Lower lobe of right lung (tissue), 2 donors: ENCODE measurements at places on chromosomes 12 and 14. TPM values are rescaled to one million over a fixed set of nuclear protein-coding genes. Genes with fewer than 3 reads are reported as not detected.

- DNase-seq: no peak
Measured at GRCh38 chr12:99278899-99279298, 368.7 kb upstream of the GARIN6 start.

GRCh38 chr14:90585106-90585505, 188.3 kb downstream of the CALM1 start:
- no peak for DNase-seq

DNA sequence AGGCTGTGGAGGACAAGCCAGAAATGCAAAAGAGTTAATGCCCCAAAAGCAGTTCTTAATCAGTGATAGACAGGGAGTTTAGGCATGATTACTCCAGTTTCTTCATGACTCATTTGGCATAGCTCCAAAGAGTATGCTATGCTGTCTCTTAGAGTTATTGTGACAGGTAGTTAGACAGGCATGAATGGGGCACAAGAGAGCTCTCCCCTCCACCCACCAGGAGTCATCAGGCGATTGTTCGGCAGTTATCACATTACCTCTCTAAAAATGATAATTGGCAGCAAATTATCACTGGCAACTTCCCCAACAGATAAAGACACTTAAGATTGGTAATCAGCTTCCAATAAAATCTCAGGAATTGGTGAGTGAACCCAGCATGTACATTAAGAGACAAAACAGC, 320.1 kb downstream of the DAD1 start:
- DNase-seq: no peak

DNA sequence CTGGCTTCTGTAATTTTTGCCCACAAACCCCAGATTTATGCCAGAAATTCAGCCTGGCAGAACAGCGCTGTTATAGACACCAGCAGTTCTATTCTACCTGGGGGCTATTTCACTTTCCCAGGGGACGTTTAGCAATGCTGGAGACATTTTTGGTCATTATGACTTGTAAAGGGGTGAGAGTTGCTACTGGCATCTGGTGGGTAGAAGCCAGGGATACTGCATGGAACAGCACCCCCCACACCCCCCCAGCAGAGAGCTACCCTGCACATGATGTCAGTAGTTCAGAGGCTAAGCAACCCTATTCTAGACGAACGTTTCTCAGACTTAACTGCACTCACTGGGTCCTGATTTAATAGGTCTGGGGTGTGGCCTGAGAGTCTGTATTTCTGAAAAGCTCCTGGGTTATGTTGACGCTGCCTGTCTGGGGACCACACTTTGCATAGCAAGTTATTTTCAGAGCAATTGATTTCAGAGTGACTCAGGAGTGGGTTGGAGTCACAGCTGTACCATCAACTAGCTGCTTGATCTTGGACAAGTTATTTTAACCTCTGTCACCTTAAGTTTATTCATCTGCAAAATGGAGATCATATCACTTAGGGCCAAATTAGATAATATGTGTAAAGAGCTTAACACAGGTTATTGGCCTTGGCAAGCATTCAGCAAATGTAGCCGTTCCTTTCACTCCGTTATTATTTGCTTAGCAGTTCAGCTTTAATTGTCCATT, 48.5 kb downstream of the CHST11 start:
- DNase-seq: no peak

- no peak for DNase-seq
Measured at GRCh38 chr14:100564512-100564911, 22.7 kb downstream of the BEGAIN start.

DNA sequence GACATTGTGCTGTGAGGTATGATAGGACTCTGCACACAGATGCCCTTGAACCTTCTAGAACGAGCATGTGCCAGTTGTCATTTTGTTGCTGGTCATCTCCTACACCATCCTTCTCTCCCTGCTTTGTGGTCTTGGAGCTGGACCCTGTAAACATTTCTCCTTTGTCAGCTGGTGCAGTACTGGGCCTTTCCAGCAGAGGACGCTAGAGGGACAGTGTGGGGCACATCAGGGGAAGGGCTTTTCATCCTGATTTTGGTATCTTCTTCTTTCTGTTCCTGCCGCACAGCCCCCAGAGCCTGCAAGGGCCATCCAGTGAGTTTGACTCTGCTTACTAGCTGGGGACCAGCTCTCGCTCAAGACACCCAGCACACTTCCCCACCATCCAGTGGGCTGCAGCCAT, 484.6 kb downstream of the AACS start:
- DNase-seq: no peak

GRCh38 chr12:50127546-50127945, 15.5 kb downstream of the COX14 start:
- DNase-seq: no peak

GRCh38 chr12:89140602-89141238, 211.6 kb downstream of the DUSP6 start:
- DNase-seq: no peak

- no peak for DNase-seq
Measured at GRCh38 chr12:90510948-90511347, 444.0 kb downstream of the CCER1 start.

DNA sequence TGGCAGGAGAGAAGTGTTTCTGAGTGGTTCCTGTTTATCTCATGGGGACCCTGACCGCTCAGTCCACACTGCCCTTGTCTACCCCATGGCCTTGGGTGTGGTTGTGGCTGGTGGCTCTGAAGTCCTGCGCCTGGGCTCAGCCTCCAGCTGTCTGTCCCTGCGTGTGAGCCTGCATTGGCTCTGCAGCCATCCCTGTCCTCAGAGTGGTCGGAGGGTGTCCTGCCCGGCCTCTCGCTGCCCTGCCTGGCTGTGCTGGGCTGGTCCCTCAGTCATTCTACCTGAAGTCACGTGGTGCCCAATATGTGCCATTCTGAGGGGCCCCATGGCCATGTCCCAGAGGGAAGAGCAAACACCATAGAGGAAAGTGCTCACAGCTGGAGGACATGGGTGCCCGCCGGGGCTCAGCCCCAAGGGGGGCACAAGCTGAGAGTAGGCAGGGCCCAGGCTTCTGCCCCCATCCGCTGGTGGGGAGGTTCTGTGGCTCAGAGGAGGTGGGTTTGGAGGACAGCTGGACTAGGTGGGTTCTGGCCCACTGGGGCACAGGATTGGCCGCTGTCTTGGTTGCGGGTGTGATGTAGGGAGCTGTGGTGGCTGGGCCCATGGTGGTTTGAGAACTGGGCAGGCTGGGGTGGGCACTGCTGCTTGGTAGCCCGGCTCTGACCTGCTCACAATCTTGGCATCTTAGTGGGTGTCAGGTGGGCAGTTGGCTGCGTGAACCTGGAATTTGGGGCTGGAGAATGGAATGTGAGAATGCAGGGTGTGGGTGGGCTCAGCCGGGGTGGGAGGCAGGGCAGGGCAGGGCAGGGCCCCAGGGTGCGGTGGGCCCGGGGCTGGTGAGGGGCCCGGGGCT, 11.6 kb downstream of the TEDC1 start:
- no peak for DNase-seq

DNA sequence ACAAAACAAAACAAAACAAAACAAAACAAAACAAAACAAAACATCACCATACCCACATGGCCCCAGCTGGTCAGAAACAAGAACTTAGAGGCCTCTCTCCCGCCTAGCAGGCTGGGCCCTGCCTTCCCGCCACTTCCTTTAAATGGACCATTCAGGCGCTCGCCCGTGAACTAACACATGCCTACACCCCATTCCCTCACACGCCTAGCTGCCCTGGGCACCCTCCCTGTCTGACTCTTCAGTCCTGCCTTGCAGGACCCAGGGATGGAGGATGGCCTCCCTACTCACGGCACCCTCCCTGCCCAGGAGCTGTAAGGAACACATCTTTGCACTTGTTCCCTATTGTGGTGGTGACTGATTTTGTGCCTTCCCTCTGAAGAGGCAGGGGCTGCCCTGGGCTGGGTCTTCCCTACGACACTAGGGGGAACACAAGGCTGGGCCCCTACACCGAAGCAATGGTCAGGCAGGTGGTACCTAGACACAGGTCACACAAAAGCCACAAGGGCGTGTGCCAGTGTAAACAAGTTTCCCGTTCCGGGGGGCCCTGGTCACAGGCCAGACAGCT, 21.5 kb downstream of the P2RX2 start:
- no peak for DNase-seq

DNA sequence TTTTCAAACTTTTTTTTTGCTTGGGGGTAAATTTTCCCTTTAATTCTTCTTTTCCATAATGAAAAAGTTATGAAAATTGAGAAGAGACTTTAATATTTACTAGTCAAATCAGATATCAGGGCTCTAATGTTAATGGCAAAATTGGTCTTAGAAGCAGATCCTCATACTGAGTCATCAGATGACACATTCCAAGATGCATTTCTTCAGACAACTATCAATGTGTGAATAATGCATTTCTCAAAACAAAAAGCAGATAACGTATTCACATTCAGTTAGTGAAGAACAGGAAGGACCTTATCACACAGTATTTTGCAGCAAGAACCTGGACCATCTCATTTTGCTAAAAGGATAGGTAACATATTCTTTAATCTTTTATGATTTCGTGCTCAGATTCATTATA, 130.7 kb downstream of the GPHN start:
- no peak for DNase-seq

- DNase-seq: no peak
Measured at GRCh38 chr12:51108136-51108535, 24.7 kb upstream of the CSRNP2 start.

DNA sequence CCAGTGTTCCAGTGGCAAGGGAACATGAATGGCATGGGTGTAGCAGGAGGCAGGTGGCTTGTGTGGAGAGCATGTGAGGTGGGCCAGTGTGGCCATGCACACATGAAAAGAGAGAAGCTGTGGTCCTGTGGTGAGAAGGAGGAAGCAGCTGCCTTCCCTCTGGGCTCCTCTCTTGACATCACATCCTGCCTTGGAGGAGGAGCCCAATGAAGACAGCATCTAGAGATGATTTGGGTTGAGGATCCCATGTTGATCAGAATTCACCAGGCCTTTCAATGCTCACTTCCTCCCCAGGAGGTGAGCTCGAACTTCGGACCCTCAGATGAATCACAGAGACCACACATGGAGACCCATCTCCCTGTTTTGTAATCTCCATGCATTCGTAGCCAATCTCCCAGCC, 82.6 kb downstream of the LRRC74A start:
- peak; percentile 62 for DNase-seq

- DNase-seq: no peak
Measured at GRCh38 chr12:8846305-8846704, 23.9 kb downstream of the A2ML1 start.

DNA sequence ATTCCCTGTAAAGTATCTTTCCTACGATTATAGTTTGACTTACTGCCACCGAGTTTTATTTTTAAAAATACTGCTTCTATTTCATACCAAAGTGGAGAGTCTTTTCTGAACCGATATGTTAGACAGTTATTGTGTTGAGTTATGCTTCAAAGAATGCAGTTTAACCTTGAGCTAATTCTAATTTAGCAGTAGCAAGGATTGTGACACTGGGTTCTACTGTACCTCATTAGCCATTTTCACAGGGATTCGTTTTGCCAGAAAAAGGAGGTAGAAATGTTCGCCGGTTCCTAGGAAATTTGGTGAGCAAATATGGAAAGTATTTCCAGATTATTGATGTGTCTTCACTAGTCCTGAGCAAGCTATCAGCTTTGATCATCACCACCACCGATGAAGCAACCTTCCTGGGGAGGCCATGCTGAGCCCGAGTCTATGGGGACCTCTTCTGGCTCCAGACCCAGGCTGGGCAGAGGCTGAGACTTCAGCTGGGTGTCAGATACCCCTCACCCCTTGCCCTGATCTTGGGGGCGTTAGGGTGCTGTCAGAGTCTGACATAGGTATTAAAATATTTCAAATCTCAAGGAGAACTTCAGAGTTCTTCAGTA, 13.6 kb downstream of the GLRX5 start:
- DNase-seq: no peak

DNA sequence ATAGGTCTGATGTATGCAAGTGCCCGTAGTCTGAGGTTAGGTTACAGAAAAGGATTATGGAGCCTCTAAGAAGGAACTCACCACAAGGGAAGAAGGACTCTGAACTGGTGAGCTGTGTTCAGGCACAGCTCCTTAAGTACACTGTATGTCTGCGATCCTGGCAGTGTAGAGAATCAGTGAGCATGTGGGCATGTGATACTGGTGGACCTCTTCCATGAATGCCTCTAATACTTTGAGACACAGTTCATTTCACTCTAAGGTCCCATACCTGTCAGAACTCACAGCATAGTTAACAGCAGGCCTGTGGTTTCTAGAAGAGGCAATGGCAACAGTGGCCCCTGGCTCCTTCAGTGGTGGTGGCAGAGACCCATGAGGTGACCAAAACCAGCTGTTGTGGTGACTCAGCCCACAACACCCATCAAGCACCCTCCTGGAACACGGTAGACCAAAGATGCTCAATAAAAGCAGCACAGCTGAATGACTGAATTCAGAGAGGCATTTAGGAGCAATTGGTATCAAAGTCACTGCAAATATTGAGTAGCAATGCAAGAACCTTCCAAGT, 6.9 kb upstream of the OR6J1 start:
- DNase-seq: no peak

Gene ERBB3
- total RNA-seq: 80.5 TPM

Gene RGS6
- total RNA-seq: 2.5 TPM

Gene TAS2R19
- total RNA-seq: 2.8 TPM

Gene RNF212B
- total RNA-seq: not detected

Gene TMEM179
- not detected for total RNA-seq

Gene EGLN3
- 10.5 TPM for total RNA-seq
